ENCODE measurements at places on chromosomes 5 and 9.

DNA sequence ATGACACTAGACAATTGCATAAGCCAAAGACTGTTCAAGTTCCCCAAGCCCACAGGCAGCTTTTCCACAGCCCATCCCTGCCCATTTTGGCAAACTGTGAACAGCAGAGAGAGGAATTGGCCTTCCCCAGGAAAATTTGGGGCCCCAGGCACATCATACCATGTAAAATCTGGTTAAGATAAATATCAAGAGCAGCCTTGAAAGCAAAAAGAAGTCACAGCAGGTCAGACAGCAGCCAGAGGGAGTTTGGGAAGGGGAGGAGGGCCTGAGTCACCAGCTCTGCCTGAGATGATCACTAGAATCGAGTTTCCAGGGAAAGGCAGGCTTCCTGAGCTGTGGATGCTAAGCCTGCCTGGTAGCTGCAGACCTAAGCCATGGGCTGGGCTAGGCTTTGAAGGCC is 179.2 kb downstream of the RFK start:
- peak; percentile 24 for DNase-seq

GRCh38 chr5:36496471-36496870 is 109.9 kb upstream of the SLC1A3 start:
- no peak for DNase-seq

GRCh38 chr9:27276193-27277030 is 20.5 kb downstream of the EQTN start:
- no peak for DNase-seq

DNA sequence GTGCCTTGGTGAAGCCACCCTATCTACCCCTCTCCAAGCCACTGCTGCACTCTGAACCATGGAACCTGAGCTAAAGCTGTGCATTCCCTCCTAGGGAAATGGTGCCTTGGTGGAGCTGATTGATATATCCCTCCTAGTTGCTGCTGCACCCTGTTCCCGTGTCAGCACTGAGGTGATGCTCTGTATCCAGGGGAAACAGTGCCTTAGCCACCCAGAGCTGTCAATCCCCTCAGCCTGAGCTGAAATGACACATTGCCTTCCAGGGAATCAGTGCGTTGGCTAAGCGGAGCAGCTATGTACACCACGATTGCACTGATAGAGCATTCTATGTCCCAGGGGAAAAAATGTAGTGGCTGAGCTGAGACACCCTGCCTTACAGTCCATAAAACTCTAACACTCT is 257.0 kb downstream of the TMEM232 start:
- DNase-seq = no peak

- no peak for DNase-seq
Observed at GRCh38 chr9:107340920-107341632, 58.0 kb downstream of the RAD23B start.

DNA sequence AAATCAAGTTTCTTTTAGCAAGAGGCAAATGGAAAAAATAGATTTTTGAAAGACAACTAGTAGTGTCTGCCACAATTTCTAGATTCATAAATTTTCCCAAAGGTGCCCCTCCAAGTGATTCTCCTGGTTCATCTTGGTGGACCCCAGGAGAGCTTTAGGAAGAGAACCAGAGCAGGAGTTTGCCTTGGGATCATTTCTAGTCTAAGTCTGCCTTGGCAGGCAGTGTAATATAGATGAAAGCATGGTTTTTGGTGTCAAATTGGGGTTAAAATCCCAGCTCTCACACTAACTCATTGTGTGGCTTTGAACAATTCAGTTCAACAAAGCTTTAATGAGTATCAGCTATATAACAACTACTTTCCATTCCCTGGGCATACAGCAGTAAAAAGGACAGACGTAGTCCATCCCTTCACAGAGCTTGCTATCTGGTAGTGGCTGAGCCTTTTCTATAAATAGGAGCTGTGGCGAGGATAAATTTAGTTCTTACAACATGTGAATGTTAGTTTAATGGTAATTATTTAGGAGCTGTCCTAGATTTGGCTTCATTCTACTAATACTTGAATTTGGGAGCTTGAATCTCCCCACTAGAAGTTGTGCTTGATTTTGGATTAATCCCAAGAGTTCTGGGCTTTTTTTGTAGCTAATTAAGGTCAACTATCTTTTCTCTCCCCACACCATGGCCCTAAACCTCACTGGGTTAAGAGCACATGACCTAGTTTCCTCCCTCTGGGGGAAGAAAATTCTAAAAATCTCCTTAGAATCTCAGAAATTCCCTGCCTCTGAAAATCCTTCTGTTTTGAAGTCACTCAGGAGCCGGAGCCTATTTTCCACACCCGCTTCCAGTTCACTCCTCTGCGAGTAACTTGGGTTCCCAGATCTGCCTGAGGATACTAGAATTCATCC is 197.8 kb downstream of the PCSK1 start:
- DNase-seq = no peak

GRCh38 chr5:125372694-125373631 is 626.5 kb upstream of the ZNF608 start:
- peak; percentile 17 for DNase-seq

- no peak for DNase-seq
Observed at GRCh38 chr5:158874343-158874742, 225.4 kb downstream of the EBF1 start.

DNA sequence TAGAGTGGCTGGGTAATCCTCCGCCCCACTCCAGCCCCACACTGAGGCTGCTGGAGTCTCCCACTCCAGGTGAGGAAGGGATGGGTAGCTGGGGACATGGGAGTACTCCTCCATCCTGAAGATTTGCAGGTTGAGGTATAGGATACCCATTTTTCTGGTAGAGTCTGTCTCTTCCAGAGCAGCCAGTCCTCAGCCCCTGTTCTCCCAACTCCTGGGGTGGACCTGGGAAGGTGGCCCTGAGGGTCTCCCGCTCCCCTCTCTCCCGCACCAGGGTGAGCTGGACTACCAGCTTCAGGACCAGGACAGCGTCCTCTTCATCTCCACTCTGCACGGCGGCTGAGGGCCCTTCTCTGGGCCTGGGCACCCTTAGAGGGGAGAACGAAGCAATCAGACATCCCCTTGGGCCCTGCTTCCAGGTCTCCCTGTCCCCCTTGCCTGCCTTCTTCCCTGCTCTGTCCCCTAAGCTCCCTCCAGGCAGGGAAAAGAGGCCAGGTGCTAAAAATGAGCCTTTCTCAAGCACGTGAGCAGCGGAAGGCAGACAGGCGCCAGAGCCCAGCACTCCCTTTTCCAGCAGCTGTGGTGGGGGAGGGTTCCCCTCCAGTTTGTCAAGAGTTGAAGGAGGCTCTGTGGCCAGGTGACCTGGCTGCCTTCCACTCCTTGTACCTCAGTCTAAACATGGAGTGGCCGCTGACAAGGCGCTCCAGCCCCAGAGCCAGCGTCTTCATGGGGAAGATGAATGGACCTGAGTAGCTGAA is 18.4 kb downstream of the URM1 start:
- no peak for DNase-seq

- no peak for DNase-seq
Observed at GRCh38 chr9:137027369-137028262, at the start of gene ABCA2. TSS of gene ABCA2 (minus strand) at chr9:137028237. CDS start at chr9:137028140, 97 bp downstream.

- no peak for DNase-seq
Observed at GRCh38 chr5:34521628-34522290, 134.4 kb upstream of the RAI14 start.

DNA sequence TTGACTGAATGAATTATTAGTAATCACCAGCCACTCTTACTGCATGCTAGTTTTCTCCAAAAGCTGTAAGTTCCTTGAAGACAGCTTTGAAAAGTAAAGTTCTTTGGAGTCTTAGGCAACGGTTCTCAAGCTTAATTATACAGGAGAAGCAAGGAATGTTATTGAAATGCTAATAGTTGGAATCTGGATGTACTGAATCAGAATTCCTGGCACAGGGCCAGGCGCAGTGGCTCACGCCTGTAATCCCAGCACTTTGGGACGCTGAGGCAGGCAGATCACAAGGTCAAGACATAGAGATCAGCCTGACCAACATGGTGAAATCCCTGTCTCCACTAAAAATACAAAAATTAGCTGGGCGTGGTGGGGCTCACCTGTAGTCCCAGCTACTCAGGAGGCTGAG is 33.4 kb downstream of the GRIA1 start:
- no peak for DNase-seq

Measured in AG04449 (cell line).